Thyroid gland (tissue), 4 donors: ENCODE measurements at places on chromosomes 11 and 22.

DNA sequence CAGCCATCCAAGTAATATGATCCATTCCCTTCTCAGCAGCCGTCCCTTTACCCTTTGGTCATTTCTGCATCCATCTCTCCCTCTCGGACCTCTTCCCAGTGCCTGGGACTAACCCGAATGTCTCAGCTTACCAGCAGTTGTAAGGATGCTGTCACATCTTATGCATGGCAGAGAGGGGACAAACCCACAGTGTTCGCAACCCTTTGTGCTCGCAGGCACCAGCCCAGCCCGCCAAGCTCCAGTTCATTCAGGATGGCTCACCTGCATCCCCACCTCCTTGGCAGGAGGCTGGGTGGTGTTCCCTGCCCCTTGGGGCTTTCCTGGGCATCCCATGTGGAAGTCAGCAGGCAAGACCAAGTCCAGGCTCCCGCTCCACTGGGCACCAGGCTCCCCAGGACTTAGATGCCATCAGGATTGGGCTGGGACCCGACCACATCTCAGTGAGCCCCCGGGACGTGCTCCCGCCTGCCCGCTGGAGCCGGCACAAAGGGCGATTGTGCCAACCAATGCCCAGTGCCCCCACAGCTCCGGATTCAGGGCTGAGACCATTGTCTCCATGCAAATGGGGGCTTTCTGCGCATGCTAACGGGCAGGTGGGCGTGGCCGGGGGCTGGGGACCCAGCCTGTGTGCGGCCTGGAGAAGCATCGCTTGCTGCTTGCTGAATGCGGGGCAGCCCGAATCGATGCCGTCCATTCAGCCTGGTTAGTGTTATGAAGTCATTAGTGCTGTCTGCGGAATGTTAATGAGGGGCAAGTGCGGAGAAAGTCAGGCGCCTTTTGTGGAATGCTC lies 108.6 kb downstream of the KCNQ1OT1 start:
- peak; percentile 0 for DNase-seq

GRCh38 chr22:42700901-42701300 lies 19.8 kb downstream of the A4GALT start:
- no peak for DNase-seq

DNA sequence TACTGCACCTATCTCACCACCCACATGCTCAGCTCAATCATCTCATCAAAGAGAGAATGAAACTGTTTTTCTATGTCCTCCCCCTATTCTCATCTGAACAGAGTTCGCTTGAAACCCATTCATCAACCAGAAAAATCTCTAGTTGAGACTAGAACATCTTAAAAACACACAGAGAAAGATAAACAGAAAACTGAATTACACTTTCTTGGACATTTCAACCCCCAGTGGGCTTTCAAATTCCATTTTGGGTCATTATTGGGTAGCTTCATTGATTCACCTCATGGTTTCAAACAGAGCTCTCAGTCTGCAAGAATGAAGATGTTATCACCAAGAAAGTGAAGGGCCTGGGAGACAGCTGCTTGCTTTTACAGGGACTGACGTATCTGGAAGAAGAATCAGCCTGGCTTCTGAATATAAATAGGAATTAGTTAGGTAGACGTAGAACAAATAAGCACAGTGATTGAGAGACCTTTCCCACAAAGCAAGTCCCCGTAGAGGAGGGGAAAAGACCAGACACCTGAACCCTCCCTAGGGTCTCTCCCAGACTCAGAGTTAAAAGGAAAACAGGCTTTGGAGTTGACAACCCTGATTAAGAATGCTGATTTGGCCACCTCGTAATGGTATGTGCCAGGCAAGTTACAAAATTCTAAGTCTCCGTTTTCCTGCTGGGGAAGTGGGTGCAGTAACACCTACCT lies 155.7 kb downstream of the BBOX1 start:
- DNase-seq = no peak

DNA sequence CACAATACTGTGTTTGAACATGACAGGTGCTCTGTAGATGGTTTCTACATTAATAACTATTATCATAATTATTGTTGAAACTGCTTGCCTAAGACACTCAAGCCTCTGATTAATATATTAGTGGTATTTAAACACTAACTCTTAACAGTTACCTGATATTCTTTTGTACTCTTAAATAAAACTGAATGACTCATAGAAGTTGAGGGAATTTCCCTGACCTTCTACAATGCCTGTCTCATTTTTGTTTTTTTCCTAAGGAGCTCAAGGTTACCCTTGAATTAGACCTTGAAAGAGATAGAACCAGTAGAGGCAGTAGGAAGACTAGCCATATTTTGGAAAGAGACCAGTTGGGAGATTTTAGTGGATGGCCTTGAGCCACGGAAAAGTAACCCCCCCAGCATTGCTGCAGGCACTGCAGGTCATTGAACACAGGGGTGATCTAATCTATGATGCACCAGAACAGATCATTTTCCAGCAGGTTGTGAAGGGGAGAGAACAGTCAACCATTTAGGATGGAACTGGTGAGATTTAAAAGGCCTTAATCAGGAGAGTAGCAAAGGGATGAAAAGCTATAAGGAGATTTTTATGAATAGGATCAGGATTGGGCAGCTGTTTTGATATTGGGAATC lies 148.3 kb downstream of the PGR start:
- no peak for DNase-seq

DNA sequence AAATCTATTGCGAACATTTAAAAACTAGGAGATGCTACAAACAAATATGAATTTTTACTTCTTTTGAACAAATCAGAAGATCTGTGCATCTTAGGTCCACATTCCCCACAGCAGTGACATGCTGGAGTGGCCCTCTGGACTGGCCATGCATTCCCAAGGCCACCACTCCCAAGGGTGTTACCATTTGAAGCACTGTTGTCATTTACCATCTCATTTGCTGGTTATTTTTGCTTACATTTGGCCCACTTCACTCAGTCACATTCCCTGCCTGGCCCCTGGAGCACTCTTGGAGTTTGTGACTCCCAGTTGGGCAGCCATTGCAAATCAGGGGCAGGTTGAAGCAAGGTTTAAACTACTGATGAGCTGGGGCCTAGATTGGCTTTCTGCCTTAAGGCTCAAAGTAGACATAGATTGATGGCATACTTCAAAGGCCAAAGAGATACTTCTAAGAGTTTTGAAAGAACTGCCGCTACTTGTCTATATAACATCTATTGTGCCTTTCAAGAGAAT lies 8.5 kb upstream of the ZNRF3 start:
- DNase-seq = no peak

DNA sequence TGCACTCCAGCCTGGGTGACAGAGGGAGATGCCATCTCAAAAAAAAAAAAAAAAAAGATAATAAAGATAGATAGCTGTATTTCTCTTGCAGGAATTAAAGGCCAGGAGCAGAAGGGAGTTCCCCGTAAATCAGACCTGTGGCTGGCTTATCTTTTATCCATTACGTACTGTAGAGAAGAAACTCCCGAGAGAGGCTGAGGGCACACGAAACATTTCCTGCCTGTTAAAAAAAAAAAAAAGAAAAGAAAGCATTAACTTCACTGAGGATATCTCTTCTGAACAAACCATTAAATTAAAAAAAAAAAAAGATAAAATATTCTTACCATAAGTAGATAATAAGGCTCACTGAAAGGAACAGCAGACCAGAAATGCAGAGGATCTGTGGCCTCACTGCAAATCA lies 22.5 kb downstream of the P4HA3 start:
- DNase-seq = no peak

GRCh38 chr11:1939006-1939625 lies 8.0 kb upstream of the MRPL23 start:
- no peak for DNase-seq

- DNase-seq = no peak
Observed at GRCh38 chr11:4916581-4916980, 2.6 kb downstream of the OR51G2 start.

DNA sequence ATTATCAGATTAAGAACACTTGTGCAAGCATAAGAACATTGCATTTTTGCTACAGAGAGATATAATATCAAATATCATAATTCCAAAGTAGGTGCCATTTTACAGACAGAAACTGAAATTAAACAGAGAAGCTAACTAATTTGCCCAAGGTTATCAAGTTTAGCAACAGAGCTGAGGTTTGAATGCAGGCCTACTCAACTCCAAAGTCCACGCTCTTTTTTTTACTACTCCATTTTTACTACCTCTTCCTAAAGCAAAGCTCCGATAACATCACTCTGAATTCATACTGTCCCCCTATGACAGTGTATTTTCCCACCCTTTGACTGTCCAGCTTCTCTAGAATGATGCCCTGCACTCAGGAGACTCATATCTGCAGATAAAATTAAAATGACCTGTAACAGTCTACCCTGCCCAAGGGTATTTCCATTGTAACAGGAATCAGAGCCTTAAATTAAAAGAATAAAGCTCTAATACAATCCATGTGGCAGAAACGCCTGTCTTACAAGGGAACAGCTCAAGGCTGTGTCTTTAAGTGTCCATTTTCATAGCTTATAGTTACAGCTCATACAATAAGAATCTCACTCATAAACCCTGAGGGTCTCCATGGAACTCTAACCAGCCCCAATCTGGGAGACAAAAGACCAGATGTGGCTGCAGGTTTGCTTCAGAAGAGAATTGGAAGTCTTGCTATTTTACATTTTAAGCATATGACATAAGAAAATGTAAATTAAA lies 36.8 kb downstream of the ALG9 start:
- no peak for DNase-seq

GRCh38 chr11:21582791-21583190 lies 610.1 kb upstream of the ANO5 start:
- DNase-seq = no peak

GRCh38 chr11:120039039-120039438 lies 98.9 kb downstream of the TRIM29 start:
- no peak for DNase-seq

GRCh38 chr11:133705074-133705648 lies 140.2 kb downstream of the SPATA19 start:
- no peak for DNase-seq

DNA sequence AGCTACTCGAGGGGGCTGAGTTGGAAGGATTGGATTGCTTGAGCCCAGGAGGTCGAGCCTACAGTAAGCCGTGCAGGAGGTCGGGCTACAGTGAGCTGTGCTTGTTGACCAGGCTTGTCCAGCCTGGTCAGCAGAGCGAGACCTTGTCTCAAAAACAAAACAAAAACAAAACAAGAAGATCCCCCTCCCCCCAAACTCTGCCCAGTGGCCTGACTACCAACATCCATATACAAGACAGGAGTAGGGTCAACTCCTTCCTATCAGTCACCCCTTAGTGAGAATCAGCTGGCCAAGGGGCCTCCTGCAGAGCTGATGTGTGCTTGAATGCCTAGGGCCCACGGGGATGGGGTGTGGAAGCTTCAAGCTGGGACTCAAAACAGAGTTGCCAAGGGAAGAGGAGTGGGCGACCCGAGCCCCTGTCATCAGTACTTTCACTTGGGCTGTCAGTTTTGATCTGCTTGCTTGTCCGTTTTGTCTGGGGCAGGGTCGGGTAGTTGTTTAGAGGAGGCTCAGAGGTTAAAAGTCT lies 942 bp upstream of the TSPAN18 start:
- DNase-seq = no peak

- DNase-seq = no peak
Observed at GRCh38 chr11:78289552-78290292, 101.0 kb downstream of the USP35 start.

- peak; percentile 56 for DNase-seq
Observed at GRCh38 chr11:117535201-117535849, 207.7 kb downstream of the CEP164 start.

- DNase-seq = no peak
Observed at GRCh38 chr11:114876234-114876633, 197.9 kb downstream of the NXPE2 start.

DNA sequence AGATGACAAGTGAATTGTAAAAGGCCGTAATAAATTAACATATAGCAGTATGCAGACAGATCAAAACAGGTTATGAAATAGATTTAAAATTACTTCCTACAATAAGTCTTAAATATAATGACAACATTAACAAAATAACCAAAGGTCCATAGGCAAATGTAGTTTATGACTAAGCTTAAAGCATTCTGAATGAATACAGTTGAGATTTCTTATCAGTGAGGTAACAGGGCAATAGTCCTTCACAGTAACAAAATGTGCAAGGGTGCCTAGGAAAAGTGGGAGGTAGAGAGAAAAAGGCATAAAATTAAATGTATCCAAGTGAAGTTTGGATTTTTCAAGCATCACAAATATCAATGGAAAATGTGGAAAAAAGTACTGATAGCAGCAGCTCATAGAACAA lies 20.9 kb upstream of the P4HA3 start:
- no peak for DNase-seq

DNA sequence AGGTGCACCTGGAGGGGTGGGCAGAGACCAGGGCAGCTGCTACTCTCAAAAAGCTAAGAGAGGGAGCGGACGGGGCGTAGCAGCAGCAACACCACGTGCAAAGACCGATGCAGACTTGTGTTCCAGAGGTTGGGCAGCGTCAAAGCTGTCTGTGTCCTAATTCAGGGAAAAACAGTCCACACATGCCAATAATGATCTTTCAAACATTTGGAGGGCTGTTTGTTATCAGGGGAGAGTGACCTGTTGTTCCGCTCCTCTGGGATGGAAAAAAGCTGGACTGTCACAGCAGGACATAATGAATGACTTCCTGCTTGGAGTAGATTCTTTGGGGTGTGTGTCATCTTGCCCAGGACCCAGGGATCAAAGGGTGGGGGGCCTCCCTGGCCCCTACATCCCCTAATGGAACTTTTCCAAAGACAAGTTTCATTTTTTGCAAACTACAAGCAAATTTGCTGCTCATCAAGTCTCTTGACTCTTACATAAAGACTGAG lies 6.2 kb upstream of the FBLN1 start:
- DNase-seq = no peak

GRCh38 chr11:32953700-32954099 lies 61.1 kb downstream of the QSER1 start:
- no peak for DNase-seq

- DNase-seq = no peak
Observed at GRCh38 chr11:93525601-93526345, 17.4 kb downstream of the SMCO4 start.

DNA sequence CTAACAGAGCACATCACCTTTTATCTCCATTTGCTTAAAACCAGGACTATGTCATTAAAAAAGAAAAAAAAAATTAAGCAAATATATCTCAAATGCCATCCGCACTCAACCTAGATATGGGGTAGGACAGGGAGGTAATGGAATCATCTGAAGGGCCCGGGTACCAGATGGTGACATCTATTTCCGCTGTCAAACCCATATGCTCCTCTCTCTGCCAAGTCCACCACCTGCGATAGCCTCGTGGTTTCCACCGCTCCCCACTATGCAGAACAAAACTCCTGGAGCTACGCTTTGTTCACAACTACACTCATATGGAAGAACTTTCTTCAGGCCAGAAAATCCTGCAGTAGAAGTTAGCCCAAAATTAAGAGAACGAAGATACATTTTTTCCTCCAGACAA lies 31.4 kb downstream of the FEZ1 start:
- DNase-seq = no peak
